ENCODE measurements at places on chromosomes 5 and 9.
A peak's percentile ranks its signal among the peaks of the same experiment; 100 is the strongest.

- no peak for DNase-seq
Observed at GRCh38 chr9:81070689-81071088, 618.7 kb downstream of the TLE1 start.

- DNase-seq: no peak
Observed at GRCh38 chr9:81822967-81823366, 105.3 kb upstream of the SPATA31D4 start.

DNA sequence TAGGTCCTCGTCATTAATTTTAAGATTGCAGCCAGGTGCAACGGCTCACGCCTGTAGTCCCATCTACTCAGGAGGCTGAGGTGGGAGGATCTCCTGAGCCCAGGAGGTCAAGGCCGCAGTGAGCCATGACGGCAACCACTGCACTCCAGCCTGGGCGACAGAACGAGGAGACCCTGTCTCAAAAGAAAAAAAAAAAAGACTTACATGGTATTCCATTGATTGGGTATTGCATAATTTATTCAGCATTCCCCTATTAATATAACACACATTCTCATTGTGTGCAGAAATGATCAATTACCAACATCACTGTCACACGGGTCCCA is 62.9 kb downstream of the DUSP1 start:
- no peak for DNase-seq

DNA sequence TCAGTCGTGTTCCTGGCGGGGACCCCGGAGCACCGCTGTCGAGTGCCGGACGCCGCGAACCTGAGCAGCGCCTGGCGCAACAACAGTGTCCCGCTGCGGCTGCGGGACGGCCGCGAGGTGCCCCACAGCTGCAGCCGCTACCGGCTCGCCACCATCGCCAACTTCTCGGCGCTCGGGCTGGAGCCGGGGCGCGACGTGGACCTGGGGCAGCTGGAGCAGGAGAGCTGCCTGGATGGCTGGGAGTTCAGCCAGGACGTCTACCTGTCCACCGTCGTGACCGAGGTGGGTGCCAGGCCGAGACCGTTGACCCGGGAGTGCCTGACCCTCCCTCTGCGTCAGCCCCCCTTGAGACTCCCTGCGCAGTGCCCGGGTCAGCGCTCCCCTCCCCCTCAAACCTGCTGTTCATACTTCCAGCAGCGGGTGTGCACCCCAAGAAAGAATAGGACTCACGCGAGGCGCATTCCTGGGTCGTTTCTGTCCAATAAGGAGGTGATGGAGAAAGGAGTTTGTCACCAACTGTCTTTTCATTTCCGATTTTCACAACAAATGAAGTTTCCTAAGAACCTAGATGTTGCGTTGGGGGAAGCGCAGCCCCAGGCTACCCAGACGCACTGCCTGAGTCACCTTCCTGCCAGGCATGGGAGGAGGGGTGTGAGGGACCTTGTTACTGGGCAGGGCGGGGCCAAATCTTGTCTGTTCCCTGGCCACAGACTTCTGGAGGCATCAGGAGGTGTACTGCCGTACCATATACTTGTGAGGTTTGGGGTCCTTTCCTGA is 722 bp downstream of the SLC22A4 start:
- DNase-seq: peak; percentile 73

DNA sequence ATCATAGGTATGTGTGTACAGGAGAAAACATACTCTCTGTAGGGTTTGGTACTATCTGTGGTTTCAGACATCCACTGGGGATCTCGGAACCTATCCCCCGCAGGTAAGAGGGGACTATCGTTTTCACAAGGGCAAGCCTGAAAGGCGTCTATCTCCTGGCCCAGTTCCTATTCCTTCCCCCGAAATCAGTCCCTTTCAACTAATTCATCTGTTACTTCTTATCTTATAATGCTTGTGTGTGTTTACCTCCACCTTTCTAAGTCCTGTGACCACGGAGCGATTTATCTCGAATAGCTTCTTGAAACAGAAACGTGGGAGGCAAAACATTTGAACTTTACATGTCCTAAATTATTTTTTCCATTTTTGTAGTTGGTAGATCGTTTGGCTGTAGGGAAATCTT is 11.4 kb downstream of the ABO start:
- no peak for DNase-seq

- DNase-seq: no peak
Observed at GRCh38 chr5:128546658-128547281, 8.7 kb upstream of the FBN2 start.

DNA sequence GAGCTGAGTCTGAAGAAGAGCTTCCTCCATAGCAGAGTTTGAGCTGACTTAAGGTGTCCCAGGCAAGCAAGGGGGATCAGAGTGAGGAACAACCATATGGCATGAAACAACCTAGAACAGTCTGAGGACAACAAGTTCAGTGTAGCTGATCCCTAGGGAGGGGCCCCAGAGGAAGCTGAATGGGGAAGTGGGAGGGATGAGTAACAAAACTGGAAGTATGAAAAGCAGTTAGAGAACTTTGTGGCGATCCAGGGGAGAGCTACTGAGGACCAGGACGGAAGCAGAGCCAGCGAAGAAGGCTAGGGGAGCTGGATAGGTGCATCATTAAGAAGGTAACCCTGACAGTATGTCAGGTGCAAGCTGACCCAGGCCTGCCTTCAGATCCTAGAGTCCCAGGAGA is 580.8 kb downstream of the BNC2 start:
- no peak for DNase-seq

- no peak for DNase-seq
Observed at GRCh38 chr5:2910401-2911175, 159.1 kb upstream of the IRX2 start.

DNA sequence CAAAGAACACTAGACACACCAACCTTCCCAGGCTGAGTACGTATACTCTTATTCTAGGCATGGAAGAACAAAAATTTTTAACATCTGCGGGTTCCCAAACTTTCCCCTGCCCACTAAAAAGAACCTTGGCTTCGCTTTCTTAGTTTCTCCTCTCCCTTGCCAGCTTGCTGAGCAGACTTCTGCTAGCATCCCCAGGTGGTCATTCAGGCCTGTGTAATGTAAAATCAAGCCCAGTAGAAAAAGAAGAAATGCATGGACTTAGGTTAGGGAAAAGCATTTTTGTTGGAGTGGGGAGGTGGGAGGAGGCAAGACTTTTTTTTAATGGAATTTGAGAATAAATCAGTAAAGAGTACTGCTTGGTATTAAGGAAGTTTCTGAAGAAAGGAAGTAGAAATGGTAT is 331.0 kb upstream of the TLE4 start:
- DNase-seq: no peak

- no peak for DNase-seq
Observed at GRCh38 chr9:99360026-99360425, 137.9 kb downstream of the SEC61B start.

- no peak for DNase-seq
Observed at GRCh38 chr9:108549184-108549583, 306.6 kb downstream of the ACTL7B start.

DNA sequence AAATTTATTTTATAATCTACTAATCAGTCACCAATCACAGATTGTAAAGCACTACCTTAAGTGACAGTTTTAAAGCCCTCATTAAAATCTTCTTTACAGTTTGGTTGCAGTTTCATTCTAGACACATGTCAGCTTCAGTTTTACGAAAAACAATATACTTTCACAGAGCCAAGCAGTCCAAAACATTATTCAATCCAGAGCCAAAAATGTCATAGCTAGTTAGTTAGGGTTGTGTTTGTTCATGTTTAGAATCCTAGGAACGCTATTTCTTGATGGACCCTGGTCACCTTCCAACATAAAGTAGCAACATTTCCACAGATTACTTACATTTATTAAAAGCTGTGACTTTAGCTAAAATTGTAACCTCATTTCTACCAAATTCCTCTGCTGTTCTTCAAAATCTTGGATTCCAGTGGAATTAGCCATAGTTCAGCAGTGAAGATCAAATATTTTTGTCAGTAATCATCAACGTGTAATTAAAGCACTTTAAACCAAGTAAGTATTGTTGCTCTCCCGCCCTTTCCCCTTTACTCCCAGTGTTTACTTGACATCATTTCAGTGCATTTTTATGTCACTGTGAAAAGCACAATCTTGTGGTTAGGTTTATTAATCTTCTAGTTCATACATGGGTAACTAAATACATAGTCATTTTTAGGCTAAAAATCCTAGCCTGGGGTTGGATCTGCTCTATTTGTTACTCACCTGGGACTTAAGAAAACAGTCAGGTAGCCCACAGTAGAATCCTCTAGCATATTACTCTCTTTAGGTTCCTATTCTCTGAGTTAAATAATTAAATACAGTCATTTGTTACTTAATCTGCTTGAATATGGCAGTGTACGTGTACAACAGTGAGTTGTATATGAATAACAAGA is 74.3 kb downstream of the NIPBL start:
- no peak for DNase-seq

DNA sequence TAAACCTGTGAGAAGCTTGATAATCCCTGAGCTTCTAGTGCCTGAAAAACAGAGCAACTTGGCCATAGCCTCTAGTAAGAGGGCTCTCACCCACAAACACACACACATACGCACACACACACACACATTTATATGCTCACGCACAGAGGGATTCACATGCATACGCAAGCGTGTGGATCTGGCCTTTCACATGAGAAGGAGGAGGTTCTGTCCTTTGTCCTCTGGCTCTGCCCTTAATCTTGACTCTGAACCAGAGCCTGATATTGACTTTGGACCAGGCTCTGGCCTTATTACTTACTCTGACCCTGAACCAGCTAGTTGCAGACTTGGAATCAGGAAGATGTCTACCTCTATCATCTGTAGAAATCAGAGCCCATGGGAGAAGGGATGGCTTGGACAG is 10.0 kb upstream of the P4HA2 start:
- no peak for DNase-seq

DNA sequence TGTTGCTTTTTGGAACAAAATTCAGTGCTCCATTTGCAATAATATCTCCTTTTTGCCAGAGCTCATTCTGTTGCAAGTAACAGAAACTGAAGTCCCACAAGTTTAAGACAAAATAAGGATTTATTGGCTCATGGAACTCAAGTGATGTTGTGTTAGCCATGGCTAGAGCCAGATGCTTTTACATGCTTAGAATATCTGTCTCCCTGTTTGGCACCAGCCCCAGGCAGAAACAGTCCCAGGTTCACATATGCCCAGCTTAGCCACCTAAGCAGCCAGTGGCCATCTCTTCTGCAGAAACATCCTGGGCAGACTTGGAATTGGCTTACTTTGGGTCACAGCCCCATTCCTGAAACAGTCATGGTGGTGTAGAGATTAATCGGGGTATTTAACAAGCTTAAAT is 540.9 kb upstream of the SGCD start:
- no peak for DNase-seq

DNA sequence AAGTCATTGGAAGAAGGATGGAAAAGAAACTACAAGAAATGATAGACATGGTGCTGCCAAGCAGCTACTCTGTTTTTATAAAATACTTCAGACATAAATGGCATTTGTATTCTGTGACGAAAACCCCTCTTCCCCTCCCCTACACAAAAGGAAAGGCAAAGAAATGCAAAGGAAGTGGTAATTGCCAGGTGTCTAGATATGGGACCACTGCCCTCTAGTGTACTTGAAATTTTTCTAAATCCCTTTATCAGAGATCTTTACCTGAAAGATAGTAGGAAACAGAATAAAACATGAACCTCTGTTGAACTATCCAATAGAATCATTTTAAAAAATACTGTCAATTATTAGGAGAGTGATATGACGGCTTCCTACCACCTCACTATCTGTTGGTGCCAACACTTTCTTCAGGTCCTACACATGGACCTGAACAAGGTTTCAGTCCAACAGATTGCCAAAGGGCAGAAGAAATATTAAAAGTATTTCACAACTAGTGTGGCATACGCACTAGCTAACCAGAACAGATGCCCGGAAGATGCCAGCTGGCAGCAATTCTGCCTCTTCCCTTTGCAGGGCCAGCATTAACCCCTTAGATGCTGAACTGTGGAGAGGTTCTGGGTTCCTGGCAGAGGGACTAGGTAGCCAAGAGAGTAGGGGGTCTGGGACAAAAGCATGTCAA is 104.1 kb downstream of the TSSK1B start:
- no peak for DNase-seq

GRCh38 chr5:68464424-68464823 is 248.9 kb downstream of the PIK3R1 start:
- DNase-seq: peak; percentile 48

- DNase-seq: no peak
Observed at GRCh38 chr5:88842784-88843183, 40.2 kb downstream of the MEF2C start.

DNA sequence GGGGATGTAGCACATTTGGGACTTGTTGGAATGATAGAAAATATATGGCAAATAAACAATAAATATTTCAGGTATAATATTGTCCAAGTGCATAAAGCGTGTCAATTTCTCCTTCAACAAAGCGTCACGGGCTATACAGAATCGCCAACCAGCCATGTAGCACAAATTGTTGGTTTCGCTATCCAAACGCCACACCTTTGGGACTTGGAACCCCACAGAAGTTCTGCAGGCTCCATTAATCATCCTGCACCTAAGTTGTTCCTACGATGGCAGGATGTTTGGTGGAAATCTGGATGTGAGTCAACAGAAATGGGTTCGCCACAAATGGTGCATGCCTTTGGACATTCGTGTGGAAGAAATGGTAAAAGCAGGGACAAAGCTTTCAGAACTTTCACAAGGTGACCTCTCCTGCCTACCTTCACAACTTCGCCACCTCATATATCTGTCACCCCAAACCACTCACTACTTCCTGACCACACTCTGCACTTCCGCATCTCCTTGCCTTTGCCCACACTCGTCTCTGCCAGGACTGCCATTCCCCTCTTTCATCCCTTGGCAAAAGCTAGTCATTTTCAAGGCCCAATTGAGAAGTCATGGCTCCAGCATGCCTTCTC is 95.7 kb downstream of the LHFPL2 start:
- no peak for DNase-seq

GRCh38 chr5:122501089-122501435 is 189.0 kb downstream of the SNCAIP start:
- DNase-seq: no peak

DNA sequence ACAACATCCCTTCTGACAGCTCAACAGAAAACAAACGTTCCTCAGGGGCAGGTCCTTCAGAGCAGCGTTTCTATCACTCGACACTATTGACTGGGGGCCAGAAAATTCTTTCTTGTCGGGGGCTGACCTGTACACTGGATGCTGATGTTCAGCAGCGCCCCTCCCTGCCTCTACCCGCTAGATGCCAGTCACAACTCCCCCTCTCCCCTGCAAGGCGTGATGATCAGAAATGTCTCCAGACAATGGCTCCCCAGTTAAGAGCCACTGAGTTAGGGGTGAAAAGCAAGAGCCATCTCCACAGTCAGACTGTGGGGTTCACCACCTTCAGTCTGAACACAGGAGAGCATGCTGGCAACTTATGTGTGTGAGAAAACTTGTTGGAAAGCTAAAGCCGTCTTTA is 39.8 kb downstream of the SERINC5 start:
- no peak for DNase-seq
